ENCODE measurements at places on chromosomes 11 and 22.
A peak's percentile ranks its signal among the peaks of the same experiment; 100 is the strongest.

- no peak for DNase-seq
Measured at GRCh38 chr11:108931168-108931567, 266.3 kb downstream of the DDX10 start.

GRCh38 chr22:37187891-37188761 is at the start of gene C1QTNF6:
C1QTNF6 (minus strand) TSS chr22:37188247; CDS start chr22:37188213, 34 bp downstream.
- no peak for DNase-seq

- DNase-seq = no peak
Measured at GRCh38 chr11:60164550-60165075, 18.3 kb downstream of the MS4A6A start.

- peak; percentile 53 for DNase-seq
Measured at GRCh38 chr11:86748296-86748695, 52.0 kb upstream of the PRSS23 start.
